Foreskin keratinocyte (primary cell): ENCODE measurements at places on chromosomes 5 and 9.

DNA sequence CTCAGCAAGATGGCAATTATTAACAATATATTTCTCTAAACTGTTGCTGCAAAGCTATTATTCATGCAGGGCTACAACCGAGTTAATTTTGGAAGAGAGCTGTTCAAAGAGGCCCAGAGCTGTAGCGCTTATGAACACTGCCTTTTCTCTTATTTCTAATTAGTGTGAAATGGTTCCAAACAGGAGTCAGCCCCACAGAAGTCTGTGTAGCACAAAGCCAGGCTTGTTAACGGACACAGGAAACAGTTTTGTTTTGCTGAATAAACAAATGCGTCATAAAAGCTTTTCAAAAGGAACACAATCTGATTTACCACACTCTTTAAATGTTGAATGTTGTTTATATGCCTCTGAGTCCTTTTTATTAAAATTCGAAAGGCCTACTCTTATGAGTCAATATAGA lies 396.5 kb downstream of the ANXA1 start:
- DNase-seq, result no peak

GRCh38 chr5:79849486-79850315 lies 141.4 kb downstream of the MTX3 start:
- DNase-seq, result no peak

- DNase-seq, result peak; percentile 86
Measured at GRCh38 chr5:17118631-17119030, 98.8 kb upstream of the BASP1 start.

DNA sequence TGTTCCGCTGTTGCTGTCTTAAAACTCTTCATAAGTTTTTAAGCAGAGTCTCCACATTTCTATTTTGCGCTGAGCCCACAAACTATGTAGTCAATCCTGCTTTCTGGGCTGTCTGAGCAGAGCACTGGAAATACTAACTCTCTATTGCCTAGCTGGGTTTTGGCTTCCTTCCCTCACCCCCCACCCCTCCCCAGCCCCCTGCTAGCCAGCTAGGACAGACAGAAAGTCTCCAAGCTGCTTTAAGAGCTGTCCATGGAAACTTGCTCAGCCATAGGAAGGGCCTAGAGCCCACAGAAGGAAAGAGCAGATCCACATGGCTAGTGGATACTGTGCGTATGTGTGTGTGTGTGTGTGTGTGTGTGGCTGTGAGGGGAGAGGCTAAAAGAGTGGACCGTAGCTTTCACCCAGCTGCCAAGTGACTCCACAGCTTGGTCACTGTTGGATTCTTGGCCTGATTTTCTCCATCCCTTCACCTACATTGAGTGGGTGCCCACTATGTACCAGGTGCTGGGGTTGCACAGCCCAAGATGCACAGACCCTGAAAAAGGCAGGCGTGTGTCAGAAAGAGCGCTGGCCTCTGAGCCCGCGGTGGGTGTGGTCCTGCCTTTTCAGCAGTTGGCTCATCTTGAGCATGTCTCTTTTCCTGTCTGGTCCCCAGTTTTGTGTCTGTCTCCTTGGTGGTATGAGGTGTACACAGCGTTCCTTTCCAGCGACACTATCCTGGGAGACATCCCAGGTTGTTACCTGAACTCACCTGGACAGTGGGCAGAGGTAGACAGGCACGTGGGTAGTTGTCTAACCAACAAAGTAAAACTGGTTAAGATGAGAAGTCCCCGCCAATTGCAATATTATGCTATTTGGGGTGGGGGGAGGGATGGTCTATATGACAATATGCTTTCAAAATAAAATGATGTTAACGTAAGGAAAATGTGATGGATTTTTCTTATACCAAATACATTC lies 5.4 kb upstream of the NKX2-5 start:
- no peak for DNase-seq

DNA sequence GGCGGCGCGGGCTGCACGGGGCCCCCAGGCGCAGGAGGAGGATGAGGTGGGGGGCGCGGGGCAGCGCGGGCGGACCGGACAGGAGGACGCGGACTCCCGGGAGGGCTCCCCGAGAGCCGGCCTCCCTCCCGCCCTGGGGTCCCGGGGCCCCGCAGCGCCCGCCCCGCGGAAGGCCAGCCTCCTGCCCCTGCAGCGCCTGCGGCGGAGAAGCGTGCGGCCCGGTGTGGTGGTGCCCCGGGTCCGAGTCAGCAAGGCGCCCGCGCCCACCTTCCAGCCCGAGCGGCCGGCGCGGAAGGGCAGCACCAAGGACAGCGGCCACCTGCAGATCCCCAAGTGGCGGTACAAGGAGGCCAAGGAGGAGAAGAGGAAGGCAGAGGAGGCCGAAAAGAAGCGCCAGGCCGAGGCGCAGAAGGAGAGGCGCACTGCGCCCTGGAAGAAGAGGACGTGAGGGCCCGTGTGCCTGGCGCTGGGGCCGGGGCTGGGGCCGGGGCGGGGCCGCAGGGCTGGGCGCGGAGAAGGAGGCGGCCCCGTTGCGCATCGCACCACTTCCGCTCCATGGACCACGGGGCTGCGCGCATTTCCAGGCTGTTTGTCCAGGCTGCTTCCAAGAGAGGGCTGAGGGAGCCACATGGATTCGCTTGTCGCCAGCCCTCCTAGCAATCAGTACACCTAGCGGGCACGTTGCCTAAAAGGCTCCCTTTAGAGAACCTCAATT lies 86.0 kb downstream of the ANKRD33B start:
- no peak for DNase-seq

GRCh38 chr5:82820961-82821845 lies 256.0 kb downstream of the TMEM167A start:
- DNase-seq, result no peak

DNA sequence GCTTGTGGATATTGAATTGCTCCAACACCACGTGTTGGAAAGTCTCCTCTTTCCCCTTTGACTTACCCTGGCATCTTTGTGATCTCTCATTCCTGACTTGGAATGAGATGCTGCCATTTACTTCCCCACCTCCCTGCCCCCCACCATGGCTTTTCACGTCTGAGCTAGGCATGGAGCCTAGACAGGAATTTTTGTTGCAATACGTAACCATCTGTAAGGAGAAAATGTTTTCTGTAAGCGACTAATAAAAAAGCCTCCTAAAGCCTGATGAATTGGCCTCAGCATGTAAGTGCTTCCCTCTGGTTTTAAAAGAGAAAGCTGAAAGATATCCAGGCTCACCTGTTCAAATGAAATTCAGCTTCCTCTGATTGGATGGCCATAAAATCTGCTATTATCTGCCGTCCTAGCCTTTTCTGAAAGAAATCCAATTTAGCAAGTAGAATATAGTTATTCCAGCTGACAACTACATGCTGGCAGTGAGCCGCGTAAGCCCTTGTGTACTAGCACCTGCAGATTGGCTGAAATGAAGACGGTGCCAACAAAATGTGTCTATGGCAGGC lies 200.1 kb downstream of the NSG2 start:
- DNase-seq, result no peak

DNA sequence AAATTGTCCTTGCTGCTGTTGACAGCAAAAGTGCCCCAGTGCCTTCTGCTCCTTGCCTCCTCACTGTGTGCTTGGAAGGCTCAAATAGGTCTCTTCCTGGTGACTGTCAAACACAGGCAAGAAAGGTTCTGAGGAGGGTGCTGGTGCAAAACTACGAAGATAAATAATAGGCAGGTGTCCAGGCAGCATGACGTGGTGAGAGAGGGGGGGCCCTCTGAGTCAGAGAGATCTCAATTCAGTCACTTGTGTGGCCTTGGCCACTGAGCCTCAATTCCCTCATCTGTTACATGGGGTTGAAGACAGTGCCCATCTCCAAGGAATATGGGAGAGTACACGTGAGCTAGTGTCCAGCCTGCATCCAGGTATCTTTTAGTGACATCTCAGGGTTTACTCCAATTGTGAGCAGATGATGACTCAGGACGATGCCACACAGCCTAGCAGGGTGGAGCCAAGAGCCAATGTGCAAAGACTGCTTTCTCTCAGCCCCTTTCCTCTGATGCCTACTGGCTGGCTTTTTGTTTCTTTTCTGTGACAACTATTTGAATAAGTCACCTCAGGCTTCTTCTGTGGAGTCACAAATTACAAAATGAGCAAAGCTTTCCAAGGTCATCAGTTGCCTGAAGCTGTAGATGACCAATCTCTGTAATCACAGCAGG lies 29.7 kb upstream of the SMIM32 start:
- DNase-seq, result no peak

DNA sequence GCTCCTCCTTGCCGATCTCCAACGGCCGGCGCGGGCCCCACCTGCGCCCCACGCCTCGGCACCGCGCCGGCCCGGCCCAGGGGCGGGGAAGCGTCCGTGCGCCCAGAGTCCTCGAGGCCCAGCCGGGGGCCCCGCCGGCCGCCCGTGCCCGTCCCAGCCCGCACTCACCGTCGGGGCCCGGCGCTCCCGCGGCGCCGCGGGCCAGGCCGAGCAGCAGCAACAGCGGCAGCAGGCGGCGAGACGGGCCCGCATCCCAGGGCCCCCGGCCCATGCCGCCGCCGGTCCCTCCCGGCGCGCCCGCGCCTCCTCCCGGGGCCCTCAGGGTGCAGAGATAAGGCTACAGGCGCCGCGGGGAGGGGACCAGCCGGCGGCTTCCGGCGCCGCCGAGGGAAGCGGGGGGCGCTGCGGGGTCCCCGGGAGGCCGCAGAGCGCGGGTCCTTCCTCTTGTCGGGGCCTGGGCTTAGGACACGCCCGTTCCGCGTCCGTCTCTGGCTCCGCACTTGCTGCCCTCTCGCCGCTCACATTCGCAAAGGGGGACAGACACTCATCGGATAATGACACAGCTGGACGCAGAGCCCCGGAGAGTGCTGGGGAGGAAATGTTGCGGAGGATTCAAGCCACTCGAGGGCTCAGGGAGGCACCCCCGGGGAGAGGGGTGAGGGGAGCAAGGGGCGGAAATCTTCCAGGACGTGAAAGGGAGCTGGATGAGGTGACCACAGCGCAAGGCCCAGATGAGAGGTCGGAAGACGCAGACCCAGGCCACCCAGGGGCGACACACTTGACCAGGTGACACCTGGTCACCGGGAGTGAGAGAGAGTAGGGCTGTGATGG lies at the start of gene SUSD1:
SUSD1 (minus strand) TSS at position 333 of the 831 bp plus-strand sequence; CDS start at position 271, 62 bp downstream.
- no peak for DNase-seq

- DNase-seq, result no peak
Measured at GRCh38 chr9:72997387-72997995, 44.6 kb upstream of the ALDH1A1 start.

- DNase-seq, result no peak
Measured at GRCh38 chr9:93894691-93895079, 60.5 kb downstream of the BARX1 start.

DNA sequence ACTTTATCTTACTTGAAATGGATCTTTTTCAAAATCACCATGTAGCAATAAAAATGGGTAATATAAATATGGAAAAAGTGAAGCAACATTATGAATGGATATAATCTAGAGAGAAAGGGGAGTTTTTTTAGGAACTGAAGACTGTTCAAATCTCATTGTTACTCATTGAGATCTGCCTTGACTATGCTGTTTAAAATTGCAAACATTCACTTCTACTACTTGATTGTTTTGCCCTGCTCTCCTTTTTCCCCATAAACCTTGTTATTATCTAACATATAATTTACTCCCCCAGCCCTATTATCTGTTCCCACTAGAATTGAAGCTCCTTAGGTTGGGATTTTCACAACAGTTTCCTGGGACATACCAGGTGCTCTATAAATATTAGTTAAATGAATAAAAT lies 22.0 kb downstream of the PAM start:
- no peak for DNase-seq

DNA sequence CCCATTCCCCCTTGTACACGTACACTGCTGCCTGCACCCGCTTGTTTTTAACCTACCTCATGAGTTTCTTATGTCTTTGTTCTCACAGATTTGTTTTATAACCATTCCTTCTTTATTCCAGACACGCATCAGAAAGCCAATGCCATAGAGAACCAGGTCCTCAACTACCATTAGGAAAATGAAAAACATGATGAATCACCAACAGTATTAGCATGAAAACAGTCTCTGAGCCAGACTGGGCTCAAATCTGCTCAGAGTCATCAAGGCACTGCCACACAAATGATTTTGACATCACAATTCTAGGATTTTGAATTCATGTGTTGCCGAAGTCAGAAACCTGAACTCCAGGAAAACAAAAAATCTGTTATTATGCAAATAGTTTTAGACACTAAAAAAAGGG lies 394.1 kb upstream of the GRIA1 start:
- no peak for DNase-seq

DNA sequence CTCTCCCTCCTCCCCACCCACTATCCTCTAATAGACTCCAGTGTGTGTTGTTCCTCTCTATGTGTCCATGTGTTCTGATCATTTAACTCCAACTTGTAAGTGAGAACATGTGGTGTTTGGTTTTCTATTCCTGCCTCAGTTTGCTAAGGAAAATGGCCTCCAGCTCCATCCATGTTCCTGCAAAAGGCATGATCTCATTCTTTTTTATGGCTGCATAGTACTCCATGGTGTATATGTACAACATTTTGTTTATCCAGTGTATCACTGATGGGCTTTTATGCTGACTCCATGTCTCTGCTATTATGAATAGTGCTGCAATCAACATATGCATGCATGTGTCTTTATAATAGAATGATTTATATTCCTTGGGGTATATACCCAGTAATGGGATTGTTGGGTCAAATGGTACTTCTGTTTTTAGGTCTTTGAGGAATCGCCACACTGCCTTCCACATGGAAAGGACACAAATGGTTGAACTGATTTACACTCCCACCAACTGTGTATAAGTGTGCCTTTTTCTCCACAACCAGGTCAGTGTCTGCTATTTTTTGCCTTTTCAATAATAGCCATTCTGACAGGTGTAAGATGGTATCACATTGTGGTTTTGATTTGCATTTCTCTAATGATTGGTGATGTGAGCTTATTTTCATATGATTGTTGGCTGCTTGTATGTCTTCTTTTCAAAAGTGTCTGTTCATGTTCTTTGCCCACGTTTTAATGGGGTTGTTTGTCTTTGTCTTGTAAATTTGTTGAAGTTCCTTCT lies 96.5 kb upstream of the DAB2 start:
- DNase-seq, result no peak

DNA sequence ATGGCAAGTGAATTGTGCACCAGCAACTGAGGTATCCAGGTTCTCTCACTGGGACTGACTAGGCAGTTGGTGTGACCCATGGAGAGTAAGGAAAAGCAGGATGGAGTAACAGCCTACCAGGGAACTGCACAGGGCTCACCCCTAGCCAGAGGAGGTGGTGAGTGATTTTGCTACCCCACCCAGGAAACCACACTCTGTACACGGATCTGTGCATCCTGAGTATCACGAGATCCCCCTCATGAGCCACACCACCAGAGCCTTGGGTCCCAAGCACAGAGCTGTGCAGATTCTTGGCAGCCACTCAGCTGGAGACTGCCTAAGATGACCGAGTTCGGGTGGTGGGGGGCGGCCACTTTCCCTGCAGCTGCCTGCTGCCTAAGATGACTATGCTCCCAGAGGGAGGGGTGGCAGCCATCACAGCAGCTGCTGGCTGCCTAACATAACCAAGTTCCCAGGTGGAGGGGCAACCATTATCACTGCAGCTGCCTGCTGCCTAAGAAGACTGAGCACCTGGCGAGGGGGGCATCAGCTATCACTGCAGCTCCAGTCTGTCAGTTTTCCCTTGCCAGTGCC lies 48.4 kb upstream of the EFNA5 start:
- no peak for DNase-seq

GRCh38 chr9:33129886-33130881 lies 37.0 kb downstream of the B4GALT1 start:
- DNase-seq, result peak; percentile 41
